ENCODE measurements at places on chromosomes 4 and X. TPM values are rescaled to one million over a fixed set of nuclear protein-coding genes. Genes with fewer than 3 reads are reported as not detected.

DNA sequence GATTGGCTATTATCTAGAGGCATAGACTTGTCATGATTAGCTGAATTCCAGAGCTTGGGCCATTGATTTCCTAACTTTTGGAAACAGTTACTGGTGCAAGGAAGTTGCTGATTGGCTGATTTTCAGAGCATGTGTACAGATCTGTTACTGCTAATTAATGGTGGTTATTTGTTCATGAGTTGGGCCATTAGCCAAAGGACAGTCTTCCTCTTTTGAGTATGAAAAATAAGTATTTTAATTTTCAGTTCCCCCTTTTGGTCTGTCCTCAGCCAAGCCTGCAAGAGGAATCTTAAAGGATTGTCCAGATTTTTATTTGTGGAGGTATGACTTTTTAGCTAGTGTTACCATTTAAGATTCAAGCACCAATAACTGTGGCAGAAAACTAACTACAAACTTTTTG is 7.0 kb upstream of the DSPP start:
- H3K4me3 ChIP-seq: no peak overlapping the region
- no peaks in the 10 kb centered on the region for H3K27me3 ChIP-seq
- DNase-seq: no peak
- no peak overlapping the region for H3K27ac ChIP-seq
- H3K36me3 ChIP-seq: no peaks in the 10 kb centered on the region
- H3K4me1 ChIP-seq: no peaks in the 10 kb centered on the region

Gene TENM3
- total RNA-seq: 5.9 TPM

DNA sequence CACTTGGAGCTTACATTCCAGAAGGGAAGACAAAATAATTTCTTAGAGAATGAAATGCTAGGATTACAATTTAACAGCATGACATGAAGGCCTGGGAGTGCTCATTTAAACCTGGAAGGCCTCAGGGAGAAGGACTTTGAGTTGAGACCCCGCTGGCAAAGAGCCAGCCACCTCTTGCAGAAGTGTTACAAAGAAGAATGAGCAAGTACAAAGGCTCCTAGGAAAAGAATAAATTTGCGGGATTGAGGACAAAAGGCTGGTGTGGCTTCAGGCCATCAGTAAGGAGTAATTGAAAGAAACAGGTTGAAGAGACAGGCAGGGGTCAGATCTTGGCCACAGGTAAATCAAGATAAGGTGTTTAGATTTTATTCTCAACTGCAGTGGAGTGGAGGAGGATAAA is 3.1 kb upstream of the ELOVL6 start:
- peaks cover 30% of the 10 kb centered on the region for H3K36me3 ChIP-seq
- DNase-seq: no peak
- peaks cover 30% of the 10 kb centered on the region for H3K4me1 ChIP-seq

Gene CYLC1
- not detected for total RNA-seq

- H3K4me1 ChIP-seq: peaks cover 43% of the 10 kb centered on the region
- no peak for DNase-seq
- no peak overlapping the region for H3K27ac ChIP-seq
Measured at GRCh38 chr4:186657764-186658163, 65.9 kb downstream of the FAT1 start.

Gene WDFY3
- total RNA-seq: 25.1 TPM

Gene UGT2B17
- not detected for total RNA-seq

- no peak overlapping the region for H3K27ac ChIP-seq
- no peaks in the 10 kb centered on the region for H3K27me3 ChIP-seq
- no peaks in the 10 kb centered on the region for H3K36me3 ChIP-seq
Measured at GRCh38 chr4:110411574-110412011, 64.4 kb upstream of the ENPEP start.

DNA sequence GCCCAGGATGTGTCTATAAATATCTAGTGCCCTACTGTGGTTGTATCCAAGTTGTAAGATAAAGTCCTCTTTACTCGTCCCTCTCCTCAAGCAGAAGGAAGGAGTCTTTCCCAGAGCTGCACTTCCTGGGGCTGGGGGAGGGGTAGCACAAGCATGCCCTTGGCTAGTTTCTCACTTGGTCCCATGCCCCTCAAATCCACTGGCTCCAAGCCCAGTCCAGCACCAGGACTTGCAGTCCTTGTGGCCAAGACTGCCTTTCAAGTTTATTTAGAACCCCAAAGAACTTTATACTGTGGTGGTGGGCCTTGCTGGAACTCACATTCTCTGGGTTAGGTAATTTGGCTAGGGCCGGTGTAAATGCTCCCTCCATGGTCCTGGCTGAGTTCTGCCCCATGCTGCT is 43.2 kb upstream of the SLC10A4 start:
- no peaks in the 10 kb centered on the region for H3K36me3 ChIP-seq
- H3K27me3 ChIP-seq: no peaks in the 10 kb centered on the region
- H3K27ac ChIP-seq: no peak overlapping the region
- H3K4me1 ChIP-seq: no peaks in the 10 kb centered on the region
- H3K4me3 ChIP-seq: no peak overlapping the region
- no peak for DNase-seq

Gene PDS5A
- 42.6 TPM for total RNA-seq

Gene NUDT11
- total RNA-seq: 1.3 TPM

- peaks cover 14% of the 10 kb centered on the region for H3K36me3 ChIP-seq
- H3K4me1 ChIP-seq: no peaks in the 10 kb centered on the region
- no peak overlapping the region for H3K27ac ChIP-seq
- peak overlapping the region; percentile 57 for H3K4me3 ChIP-seq
- DNase-seq: peak; percentile 29
Measured at GRCh38 chrX:2500091-2500802, 529 bp downstream of the DHRSX start.

GRCh38 chrX:24149351-24150050 is at the start of gene ZFX:
Gene ZFX, plus strand, starts transcription at chrX:24149729. Its CDS starts 23,014 bp downstream, at chrX:24172743.
- peak within 1 kb of the TSS; percentile 92 for H3K4me3 ChIP-seq
- H3K27me3 ChIP-seq: no peaks in the 10 kb centered on the region
- H3K36me3 ChIP-seq: peaks cover 52% of the 10 kb centered on the region
- peak; percentile 65 for DNase-seq
- H3K27ac ChIP-seq: peak within 1 kb of the TSS; percentile 97

DNA sequence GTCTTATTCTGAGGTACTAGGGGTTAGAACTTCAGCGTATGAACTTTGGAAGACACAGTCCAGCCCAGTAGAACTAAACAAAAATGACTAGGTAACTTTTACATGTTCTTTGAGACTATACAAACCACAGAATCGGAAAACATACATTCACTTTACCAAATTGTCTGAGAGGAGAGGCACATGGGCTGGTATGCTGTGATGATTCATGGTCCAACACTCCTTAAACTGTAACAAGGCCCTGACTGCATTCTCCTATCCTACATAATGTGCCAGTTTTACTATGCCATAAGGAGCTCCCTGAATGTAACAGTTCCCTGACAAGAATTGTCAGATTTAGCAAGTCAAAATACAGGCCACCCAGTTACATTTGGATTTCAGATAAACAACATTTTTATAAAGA is 640.0 kb downstream of the RAB28 start:
- DNase-seq: no peak
- no peaks in the 10 kb centered on the region for H3K36me3 ChIP-seq
- no peaks in the 10 kb centered on the region for H3K4me1 ChIP-seq
- no peak overlapping the region for H3K4me3 ChIP-seq
- no peaks in the 10 kb centered on the region for H3K27me3 ChIP-seq

GRCh38 chrX:44265559-44265958 is 77.9 kb downstream of the EFHC2 start:
- no peak overlapping the region for H3K4me3 ChIP-seq
- no peak for DNase-seq
- H3K27ac ChIP-seq: no peak overlapping the region
- no peaks in the 10 kb centered on the region for H3K4me1 ChIP-seq
- no peaks in the 10 kb centered on the region for H3K36me3 ChIP-seq

- DNase-seq: no peak
- H3K4me1 ChIP-seq: no peaks in the 10 kb centered on the region
- H3K36me3 ChIP-seq: no peaks in the 10 kb centered on the region
Measured at GRCh38 chr4:57639561-57640382, 529.6 kb upstream of the IGFBP7 start.

DNA sequence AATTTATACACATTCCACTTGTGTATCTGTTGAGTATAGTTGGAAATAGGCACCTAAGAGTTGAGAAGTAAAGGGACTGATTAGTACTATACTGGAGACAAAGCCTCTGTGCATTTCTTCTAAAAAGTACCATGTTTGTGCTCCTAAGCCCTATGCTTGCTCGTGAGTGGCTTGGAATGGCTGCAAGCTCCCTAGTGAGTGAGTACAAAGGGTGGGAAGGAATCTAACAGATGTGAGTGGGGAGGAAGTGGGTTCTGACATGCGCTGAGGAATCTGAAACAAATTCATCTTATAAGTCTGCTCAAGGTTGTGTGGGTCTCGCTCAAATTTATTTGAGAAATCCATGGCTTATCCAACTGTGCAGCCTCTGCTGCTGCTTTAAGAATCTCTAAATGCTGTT is 13.3 kb downstream of the SPCS3 start:
- no peaks in the 10 kb centered on the region for H3K27me3 ChIP-seq
- no peak overlapping the region for H3K27ac ChIP-seq
- no peak for DNase-seq
- H3K36me3 ChIP-seq: peaks cover 13% of the 10 kb centered on the region
- no peak overlapping the region for H3K4me3 ChIP-seq
- peaks cover 8% of the 10 kb centered on the region for H3K4me1 ChIP-seq

Gene TMEM35A
- not detected for total RNA-seq

DNA sequence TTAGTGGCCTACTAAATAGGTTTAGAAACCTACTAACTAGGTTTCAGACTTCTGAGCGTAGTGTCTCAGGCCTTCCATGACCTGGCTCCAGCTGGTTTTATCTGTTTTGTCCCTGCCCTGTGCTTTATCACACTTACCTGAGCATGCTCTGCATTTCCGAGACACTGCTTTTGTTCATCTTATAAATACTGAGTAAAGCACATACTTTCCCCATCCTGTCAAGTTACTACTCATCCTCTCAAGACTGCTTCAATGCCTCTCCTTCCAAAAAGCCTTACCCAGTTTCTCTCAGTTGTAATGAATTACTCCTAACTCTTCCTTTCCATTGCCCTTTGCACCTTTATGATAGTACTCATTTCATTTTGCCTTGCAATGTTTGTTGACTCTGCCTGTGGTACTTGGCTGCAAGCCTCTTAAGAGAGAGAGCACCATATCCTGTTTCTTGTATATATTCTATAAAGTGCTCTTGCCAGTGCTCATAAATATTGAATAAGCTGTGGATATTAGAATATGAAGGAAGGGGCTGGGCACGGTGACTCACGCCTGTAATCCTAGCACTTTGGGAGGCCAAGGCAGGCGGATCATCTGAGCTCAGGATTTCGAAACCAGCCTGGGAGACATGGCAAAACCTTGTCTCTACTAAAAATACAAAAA is 34.4 kb downstream of the SLAIN2 start:
- H3K4me1 ChIP-seq: peaks cover 22% of the 10 kb centered on the region
- peak overlapping the region; percentile 18 for H3K4me3 ChIP-seq
- peak; percentile 35 for DNase-seq
- no peaks in the 10 kb centered on the region for H3K27me3 ChIP-seq
- H3K36me3 ChIP-seq: no peaks in the 10 kb centered on the region

DNA sequence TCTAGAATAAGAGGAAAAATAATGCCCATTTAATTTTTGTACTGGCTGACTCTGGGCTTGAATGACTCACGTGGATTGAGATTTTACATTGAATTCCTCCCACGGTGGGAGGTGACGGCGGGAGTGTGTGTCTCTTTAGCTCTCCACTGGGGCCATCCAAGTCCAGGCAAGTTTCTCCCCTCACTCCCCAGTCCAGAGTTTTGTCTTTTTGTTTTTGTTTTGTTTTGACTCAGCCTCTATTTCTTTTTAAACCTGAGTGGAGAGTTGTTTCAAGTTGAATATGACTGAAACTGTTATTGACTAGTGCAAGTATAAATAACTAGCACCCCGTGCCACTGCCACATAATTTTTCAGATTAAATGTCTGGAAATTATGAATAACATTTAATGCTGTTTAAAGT is 13.6 kb downstream of the CHST7 start:
- no peak overlapping the region for H3K27ac ChIP-seq
- H3K4me1 ChIP-seq: peaks cover 23% of the 10 kb centered on the region
- DNase-seq: no peak
- no peak overlapping the region for H3K4me3 ChIP-seq

DNA sequence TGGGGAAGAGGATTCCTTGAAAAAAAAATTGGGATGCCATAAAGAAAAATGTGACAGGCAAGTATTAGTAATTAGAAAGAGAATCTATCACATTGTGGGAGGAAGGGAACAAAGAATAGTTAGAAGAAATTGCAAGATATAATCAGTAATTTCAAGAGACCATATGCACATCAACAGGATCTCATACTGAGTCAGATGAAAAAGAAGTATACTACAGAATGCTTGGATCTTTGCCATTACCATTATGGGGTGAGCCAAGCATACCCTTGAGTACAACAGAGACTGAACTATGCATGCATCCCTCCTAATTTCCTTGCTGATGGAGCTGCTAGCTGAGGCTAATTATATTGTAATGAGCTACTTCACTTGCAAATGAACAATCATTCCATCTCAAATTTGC is 287.6 kb downstream of the PAPSS1 start:
- H3K4me1 ChIP-seq: no peaks in the 10 kb centered on the region
- no peak for DNase-seq
- H3K4me3 ChIP-seq: no peak overlapping the region

Data from Calu3 (cell line).